ENCODE measurements at places on chromosomes 12 and 14.

DNA sequence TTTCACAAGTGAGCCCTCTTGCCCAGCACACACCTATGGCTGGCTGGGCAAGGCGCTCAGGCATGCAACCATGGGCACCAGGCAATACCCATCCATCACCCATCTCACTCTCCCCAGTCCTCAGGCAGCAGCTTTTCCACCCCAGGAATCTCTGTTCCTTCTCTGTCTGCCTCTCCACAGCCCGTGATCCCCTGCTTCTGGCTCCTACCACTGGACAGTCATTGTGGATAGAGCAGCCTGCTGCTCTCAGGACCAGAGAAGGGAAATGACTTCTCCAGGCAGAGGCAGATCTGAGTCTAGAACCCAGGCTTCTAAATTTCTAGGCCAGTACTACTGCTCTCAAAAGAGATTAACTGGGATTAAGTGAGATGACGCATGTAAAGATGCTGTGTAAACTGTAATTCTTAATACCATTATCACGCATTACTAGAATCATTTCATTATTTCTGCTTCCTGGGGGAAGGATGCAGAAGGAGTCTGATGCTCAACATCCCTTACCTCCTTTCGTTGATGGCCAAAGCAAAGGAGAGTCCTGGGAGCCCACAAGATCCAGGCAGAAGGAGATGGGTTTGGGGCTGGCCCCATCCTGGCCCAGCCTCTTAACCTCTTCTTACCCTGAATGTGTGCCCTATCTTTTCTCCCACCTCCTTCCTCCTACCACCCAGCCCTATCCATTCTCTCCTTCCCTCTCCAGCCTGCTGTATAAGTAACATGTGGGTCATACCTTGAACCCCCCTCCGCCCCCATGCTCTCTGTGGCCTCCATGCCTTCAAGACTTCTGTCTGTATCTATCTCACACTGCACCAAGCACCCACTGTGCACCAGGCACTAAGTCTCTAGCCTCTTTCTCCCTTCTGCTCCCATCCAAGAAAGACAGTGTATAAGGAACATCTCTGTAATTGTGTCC lies 4.8 kb upstream of the AQP5 start:
- DNase-seq = no peak

DNA sequence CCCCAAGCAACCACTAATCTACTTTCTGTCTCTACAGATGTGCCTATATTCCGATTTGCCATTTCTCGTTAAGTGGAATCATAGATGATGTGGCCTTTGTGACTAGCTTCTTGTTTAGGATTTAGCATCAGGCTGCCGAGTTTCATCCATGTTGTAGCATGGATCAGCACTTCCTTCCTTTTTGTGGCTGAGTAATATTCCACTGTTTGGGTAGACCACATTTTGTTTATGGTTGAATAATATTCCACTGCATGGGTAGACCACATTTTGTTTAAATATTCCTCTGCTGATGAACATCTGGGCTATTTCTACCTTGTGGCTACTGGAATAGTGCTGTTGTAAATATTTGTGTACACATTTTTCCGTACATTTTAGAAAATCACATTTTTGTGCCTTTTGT lies 36.4 kb downstream of the SPRING1 start:
- no peak for DNase-seq

DNA sequence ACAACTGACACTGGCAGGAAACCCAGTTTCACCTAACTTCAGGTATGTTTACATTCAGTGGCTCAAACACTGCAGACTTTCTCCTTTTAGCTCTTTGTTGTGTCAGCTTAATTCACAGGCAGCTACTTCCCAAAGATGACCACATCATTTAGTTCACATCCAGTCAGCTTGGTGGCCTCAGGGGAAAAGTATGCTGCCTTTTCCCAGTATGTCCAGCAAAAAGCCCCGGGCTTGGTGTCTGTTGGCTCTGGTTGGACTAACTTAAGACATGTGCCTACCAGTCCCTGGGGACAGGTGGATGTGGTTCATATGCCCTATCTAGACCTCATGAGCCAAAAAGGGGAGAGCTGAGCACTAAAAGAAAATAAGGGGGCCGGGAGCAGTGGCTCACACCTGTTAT lies 56.4 kb downstream of the GOLGA5 start:
- DNase-seq = no peak

- no peak for DNase-seq
Measured at GRCh38 chr14:65301862-65302539, 110.5 kb upstream of the FUT8 start.

DNA sequence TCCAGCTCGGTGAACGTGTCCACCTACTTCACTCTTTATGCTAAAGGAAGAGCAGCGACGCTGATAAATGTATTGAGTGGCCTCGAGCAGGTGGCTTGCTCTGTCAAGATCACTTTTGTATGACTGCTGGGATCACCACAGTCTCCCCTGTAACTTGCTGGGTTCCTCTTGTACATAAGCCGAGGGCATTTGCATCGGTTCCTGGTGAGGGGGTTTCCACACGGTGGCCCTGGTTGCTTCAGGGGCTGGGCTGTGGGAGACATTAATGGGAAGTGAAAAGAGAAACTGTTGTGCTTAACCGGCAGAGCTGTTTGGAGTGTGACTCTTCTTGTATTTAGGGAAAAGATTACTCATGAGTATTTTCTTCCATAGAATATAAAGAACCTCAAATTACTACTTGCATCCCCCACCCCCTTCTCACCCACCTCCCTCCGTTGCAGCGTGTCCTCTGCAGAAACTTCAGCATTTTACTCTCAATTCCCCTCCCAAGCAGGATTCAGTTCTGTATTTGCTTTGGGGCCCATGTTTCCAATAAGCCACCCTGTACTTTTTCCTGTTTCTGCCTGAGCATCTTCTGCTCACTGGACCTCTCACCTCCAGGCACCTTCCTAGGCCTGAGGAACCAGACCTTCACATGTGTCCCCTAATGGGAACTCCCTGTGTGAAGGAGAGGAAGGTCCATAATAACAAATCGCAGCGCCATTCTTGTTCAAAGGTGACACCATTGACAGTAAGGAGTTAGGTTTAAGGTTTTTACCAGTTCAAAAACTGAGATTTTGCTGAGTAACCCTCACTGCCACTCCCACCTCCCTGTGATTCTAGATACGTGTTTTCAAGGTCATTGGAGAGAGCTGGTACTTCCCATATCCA lies 187.0 kb downstream of the ETV6 start:
- DNase-seq = peak; percentile 42

DNA sequence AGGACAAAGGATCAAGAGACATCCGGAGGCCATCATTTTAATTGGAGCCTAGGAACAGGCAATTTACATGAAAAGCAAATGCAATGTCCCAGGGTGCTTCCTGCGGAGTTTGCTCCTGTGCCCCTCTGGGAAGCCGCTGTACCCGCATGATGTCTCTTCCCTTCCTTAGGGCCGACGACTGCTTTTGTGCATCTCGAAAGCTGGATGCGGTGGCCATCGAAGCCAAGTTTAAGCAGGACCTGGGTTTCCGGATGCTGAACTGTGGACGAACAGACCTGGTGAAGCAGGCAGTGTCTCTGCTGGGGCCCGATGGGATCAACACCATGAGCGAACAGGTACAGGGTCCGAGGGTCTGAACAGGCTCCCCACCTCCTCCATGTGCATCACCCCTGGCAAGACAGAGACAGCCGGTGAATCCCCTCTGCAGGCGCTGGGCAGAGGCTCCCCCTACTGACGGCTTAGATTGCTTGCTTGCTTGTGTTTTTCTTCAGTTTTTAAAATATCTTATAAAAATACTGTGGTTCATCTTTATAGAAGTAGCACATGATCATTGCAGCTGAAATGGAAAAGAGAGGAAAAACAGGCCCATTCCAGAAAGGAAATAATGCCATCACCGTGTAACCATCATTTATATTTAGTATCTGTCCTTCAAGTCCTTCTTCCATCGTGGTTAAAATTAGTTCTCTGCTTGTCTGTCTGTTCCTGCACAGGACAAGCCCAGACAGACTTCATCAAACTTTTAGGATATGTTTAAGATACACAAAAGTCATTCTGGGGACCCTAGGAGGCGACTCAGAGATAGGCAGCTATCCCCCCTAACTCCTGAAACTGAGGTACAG lies 75.4 kb upstream of the PWP1 start:
- no peak for DNase-seq

GRCh38 chr12:118098401-118098800 lies 5.4 kb downstream of the VSIG10 start:
- no peak for DNase-seq

- DNase-seq = peak; percentile 47
Measured at GRCh38 chr14:91114079-91115065, 499 bp downstream of the DGLUCY start.

DNA sequence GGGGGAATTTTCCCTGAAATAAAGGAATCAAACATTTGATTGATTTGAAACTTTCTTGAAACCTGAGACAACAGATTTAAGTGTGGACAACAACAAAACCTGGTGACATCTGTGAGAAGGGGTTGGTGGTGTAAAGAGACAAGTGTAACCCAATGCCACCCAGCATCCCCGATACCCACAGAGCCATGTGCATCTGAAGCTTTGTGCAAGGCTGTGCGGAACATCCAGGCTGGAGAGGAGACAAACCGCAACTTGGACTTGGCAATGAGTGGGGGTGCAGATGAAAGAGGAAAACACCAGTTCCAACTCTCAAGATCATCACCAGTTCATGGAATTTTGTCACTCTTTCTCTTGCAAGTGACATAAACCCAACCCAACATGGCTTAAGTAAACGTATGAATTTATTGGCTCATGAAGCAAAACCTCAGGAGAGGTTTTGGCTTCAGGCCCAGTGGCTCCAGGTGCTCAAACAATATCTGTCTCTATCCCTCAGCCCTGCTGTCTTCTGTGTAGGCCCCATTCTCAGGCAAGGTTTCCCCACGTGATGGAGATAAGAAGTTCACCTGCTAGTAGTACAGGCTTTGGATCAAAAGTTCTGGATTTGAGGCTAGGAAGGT lies 55.2 kb upstream of the NTF3 start:
- DNase-seq = no peak

DNA sequence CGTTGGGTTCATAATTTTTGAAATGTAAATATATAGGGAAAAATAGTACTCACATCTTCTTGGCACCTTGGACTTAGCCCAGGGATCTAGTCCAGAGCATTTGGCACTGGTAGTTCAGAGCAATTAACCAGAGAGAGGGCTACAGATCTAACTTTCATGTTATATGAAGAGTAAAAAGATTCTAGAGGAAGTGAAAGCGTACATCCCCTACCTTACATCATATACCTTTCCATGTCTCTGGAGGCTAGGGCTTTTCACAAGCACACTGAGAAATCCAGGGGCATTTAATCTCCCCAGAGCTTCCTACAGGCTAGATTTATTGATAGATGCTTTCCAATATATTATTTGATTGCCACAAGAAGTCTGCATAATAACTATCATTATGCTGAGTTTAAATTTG lies 687.5 kb upstream of the FBXO33 start:
- DNase-seq = no peak

GRCh38 chr12:43428088-43428600 lies 123.9 kb downstream of the ADAMTS20 start:
- no peak for DNase-seq

DNA sequence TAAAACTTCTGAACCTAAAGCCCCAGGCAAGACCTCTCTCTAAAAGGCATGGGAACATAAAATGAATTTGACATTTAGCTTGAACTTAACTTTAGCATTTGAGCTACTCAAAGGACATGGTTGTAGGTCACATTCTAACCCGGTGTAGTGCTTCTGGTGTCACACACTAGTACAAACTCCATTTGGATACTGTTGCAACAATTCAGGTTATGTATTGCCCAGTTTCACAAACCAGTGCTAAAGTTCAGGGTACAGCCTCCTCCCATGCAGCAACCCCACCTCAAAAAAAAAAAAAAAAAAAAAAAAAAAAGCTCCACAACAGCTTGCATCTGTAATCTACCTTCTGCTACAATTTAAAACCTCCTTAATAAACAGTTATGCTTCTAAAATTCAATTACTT lies 7.8 kb downstream of the PPTC7 start:
- no peak for DNase-seq

- no peak for DNase-seq
Measured at GRCh38 chr12:54415221-54415929, 3.7 kb downstream of the ITGA5 start.

DNA sequence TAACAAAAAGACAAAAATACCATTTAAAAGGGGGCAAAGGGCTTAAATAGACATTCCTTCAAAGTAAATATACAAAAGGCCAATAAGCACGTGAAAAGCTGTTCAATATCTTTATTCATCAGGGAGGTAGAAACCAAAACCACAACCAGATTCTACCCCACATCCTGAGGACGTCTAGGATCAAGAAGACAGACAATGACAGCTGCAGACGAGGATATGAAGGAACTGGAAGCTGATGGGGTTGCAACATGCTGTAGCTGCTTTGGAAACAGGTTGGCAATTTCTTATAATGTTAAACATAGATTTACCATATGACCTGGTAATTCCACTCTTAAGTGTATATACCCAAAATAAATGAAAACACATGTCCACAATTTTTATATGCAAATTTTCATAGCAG lies 85.1 kb upstream of the C14orf180 start:
- no peak for DNase-seq

DNA sequence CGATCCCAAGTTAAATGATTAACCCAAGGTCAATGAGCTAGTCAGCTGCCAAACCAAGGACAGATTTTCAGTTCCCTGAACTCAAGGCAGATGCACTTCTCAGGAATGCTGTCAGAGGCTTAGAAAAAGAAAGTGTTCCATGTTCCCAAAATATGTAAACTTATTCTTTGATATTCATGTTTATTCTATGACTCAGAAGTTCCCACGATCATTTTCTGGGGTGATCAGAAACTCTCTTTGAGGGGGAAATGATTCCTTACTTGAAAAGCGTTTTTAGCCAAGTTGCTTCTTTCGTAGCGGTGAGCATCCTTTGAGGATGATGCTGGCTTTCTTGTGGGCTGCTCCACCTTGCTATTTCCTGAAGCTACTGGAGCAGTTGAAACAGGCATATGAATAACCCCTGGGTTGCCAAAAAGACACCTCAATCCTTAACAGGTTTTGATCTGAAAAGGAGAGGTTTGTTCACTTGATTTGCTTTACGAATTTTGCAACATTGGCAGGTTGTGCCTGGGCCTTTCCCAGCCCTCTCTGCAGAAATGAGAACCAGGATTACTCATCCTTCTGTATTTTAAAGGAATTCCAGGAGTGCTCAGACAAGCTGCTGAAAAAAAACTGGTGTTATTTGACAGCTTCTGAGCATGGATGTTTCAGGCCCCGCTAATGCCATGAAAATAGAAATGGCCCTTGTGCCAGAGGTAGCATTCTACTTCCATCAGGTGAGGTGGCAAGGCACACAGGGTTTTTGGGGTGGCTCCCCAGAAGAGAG lies 121.4 kb upstream of the HIF1A start:
- no peak for DNase-seq

GRCh38 chr12:103505371-103506236 lies 9.8 kb upstream of the C12orf42 start:
- DNase-seq = no peak
